KBM-7 (cell line): ENCODE measurements at places on chromosomes 3 and 15.
A peak's percentile ranks its signal among the peaks of the same experiment; 100 is the strongest.

- DNase-seq = no peak
These were observed 61.2 kb downstream of the TSC22D2 start for GRCh38 chr3:150469031-150469930.

GRCh38 chr3:177772908-177773557 is 575.8 kb upstream of the TBL1XR1 start:
- peak; percentile 19 for DNase-seq

- DNase-seq = peak; percentile 44
These were observed 118.6 kb downstream of the ANO10 start for GRCh38 chr3:43503067-43503728.

GRCh38 chr3:146407956-146408355 is 61.4 kb downstream of the PLSCR2 start:
- DNase-seq = no peak

- no peak for DNase-seq
These were observed 169.5 kb downstream of the PLD1 start for GRCh38 chr3:171640520-171641412.

GRCh38 chr3:70832089-70832833 is 519.8 kb upstream of the MDFIC2 start:
- DNase-seq = no peak

- DNase-seq = no peak
These were observed 264.0 kb downstream of the TIGIT start for GRCh38 chr3:114557791-114558190.

DNA sequence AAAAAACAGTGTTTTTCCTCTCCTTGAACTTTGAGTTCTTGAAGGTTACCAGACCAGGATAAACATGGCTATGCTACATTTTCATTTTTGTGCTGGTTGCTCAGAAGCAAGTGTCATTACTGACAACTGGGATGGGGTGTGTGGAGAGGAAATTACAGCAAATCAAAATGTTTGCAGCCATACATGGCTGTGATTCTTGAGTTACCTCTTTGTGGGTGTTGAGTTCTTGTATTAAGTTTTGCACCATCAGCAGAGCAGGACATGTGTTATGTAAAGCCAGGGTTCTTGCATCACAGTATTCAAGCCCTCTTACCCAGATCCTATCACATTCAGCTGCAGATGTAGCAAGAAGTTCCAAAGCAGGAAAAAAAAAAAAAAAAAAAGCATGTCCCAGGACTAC is 53.9 kb upstream of the ATOSA start:
- no peak for DNase-seq

DNA sequence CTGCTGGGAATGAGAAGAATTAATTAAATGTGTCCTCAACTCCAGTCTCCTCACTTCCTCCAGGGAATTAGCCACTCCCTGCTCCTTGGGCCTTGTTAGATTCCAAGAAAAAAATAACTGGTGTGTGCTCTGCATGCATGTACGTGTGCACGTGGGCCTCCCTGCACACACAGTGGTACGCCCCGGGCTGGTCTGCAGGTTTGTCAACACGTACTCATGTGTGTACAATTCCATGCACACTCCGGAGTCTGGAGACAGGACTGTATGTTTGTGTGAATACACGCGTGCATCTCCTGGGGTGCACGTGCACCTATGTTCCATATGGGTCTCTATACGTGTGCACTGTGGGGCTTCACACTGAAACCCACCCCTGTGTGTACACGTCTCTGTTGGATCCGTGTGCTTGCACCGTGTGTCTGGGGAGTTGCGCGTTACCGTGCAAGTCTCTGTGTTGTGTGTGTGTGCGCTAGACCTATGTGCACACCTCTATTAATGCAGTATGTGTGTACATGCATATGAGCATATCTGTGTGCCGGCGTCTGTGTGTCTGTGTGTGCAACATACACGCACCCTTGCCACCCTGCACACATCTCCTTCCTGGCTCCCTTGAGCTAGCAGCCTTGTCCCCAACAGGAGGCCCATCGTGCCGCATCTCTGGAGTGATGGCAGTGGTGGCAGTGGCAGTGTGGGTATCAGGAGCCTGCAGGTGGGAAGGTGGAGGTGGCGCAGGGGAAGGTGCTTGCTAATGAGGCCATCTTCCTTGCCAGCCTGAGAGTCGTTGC is 210.1 kb downstream of the TBC1D2B start:
- DNase-seq = no peak

GRCh38 chr3:126449621-126450051 is 26.1 kb downstream of the ZXDC start:
- no peak for DNase-seq

- DNase-seq = no peak
These were observed 988 bp upstream of the CHSY1 start for GRCh38 chr15:101252836-101253235.

GRCh38 chr15:32909431-32909830 is 191.6 kb downstream of the GREM1 start:
- no peak for DNase-seq

- DNase-seq = no peak
These were observed 295.8 kb upstream of the LRRN1 start for GRCh38 chr3:3503411-3503810.

- no peak for DNase-seq
These were observed 88.5 kb downstream of the B3GALNT1 start for GRCh38 chr3:161016417-161017313.

GRCh38 chr3:100537646-100538338 is 45.4 kb downstream of the TMEM45A start:
- DNase-seq = no peak

DNA sequence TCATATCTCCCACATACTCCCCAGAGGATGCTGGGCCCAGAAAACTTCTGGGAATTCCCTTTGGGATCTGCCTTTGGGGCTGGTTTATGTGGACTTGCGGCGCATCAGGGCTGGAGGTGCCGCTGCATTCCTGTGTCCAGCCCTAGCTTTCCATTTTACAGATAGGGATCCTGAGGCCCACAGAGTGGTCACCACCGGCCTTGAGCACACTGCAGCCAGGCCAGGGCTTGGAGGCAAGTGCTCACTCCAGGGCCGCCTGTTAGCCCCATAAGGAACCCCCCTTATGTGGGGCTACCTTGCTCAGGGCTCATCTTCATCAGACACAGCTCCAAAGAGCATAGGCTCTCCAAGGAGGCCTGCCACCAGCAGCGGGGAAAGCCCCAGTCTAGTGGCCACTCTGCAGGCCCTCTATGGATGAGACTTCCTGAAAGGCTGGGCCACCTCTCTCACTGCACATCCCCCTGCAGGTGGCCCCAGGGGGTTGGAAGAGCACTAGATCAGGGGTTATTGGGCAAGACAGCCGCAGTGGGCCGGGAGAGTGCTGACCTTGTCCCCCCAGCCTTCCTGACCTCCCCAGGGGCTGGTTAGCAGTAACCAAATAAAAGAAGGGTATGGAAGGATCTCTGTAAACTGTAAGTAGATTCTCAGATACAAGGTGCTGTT is 9.2 kb upstream of the ATP2B2 start:
- no peak for DNase-seq

DNA sequence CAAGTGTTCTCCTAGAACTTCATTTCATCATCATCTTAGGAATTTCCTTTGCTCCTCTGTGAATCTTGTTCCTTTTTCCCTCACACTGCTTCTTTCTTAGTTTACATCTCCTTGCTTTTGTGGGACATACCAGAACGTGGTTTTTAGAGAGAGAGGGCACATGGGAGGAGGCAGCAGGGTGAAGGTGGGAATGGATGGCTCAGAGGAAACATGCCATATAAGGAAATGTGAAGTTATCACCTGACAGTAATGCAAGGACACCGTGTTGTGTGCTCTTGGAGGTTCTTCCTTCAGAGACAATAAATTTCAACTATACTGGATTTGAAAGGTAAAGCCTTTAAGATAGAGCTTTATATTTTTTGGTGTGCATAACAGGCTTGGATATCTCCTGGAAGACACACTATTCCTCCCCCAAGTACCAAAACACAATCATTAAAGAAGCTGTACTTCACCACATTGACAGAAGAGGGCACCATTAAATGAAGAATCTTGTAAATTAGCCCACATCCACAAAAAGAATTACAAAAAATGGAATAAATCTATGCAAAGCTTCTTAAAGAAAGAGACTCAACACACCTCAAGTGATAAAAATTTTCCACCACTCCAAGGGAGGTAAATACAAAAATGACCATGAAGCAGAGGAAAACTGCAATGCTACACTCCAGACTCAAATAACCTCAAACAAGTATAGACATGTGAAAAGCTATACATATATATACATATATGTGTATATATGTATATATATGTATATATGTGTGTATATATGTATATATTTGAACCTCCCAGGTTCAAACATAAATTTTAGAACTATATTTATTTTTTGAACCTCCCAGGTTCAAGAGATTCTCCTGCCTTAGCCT is 26.1 kb downstream of the RPL39L start:
- peak; percentile 74 for DNase-seq

- no peak for DNase-seq
These were observed 80.8 kb downstream of the RFTN1 start for GRCh38 chr3:16432714-16433113.

DNA sequence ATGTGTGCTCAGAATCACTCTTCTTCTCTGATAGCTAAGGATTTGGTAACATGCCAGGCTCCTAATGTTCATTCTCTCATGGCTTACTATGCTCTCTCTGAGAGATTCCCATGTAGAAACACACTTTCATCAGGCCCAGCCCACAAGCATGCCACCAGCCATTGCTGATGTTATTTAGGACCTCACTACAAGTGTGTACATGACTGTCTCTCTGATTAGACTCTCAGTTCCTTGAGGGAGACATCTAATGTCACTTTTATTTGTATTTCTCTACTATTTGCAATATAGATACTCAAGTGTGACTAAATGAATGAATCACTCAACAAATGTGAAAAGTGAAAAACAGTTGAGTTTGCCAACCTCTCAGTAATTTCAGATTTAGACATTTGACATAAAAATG is 84.3 kb upstream of the ARL6 start:
- no peak for DNase-seq

DNA sequence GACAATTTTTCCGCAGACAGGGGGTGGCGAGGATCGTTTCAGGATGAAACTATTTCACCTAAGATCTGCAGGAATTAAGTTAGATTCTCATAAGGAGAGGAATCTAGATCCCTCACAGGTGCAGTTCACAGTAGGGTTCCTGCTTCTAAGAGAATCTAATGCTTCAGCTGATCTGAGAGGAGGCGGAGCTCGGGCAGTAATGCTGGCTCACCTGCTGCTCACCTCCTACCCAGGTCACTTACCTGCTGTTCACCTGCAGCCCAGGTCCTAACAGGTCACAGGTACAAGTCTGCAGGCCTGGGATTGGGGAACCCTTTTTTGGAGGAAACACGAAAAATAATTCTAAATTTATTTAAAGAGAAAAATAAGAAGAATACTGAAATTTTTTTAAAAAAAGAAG is 406.8 kb downstream of the MCTP2 start:
- DNase-seq = no peak

GRCh38 chr15:68376447-68377060 is 55.4 kb downstream of the ITGA11 start:
- DNase-seq = no peak

GRCh38 chr3:27423463-27423862 is 54.3 kb upstream of the NEK10 start:
- DNase-seq = no peak

GRCh38 chr3:191382661-191383060 is 52.3 kb upstream of the UTS2B start:
- no peak for DNase-seq

GRCh38 chr15:58472821-58473581 is 41.2 kb downstream of the LIPC start:
- peak; percentile 93 for DNase-seq
